ENCODE measurements at places on chromosomes 13 and 19.

- DNase-seq: no peak
These were observed 767.6 kb upstream of the SLITRK1 start for GRCh38 chr13:84649853-84650252.

DNA sequence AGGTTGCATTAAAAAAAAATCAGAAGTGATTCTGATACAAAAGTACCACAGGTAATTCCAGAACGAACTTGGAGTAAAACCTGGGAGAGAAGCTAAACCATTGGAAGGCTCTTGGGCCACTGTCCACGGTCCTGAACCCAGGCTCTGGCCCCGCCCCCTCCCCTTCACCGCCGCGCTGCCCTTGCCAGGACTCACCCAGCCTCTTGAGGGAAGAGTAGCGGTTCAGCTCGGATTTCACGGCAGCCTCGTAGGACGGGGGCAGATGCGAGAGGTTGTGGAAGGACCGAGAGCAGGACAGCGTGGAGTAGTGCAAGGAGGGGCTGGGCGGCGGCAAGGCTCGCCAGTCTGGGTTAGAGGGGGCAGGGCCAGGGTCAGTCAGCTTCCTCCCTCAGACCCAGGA lies 5.7 kb downstream of the SHISA7 start:
- DNase-seq: no peak

- DNase-seq: no peak
These were observed 25.5 kb upstream of the LATS2 start for GRCh38 chr13:21086929-21087328.

GRCh38 chr13:51000061-51000460 lies 90.5 kb downstream of the RNASEH2B start:
- no peak for DNase-seq

DNA sequence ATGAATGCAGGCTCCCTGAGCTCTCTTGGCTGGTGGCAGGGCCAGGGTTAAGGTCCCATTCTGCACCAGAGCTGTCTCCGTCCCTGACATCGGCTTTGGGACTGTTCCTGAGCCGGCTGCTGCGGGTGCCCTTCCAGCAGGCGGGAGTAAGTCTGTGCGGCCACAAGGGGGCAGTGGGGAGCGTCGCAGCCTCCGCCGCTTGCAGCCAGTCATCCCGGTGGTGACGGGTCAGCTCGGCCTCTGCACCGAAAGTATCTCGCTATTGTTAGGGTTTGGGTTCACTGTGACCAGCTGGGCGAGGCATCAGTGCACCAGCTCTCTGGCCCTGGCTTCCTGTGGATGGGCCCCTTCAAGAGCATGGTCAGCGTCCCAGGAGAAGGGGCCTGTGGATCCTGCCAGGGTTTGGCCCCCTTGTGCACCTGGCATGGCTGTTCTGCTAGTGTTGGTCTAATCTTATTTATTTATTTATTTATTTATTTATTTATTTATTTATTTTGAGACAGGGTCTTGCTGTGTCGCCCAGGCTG lies 15.1 kb downstream of the NDUFB7 start:
- peak; percentile 71 for DNase-seq

GRCh38 chr19:55382522-55383054 lies 1.5 kb downstream of the TMEM238 start:
- DNase-seq: no peak

DNA sequence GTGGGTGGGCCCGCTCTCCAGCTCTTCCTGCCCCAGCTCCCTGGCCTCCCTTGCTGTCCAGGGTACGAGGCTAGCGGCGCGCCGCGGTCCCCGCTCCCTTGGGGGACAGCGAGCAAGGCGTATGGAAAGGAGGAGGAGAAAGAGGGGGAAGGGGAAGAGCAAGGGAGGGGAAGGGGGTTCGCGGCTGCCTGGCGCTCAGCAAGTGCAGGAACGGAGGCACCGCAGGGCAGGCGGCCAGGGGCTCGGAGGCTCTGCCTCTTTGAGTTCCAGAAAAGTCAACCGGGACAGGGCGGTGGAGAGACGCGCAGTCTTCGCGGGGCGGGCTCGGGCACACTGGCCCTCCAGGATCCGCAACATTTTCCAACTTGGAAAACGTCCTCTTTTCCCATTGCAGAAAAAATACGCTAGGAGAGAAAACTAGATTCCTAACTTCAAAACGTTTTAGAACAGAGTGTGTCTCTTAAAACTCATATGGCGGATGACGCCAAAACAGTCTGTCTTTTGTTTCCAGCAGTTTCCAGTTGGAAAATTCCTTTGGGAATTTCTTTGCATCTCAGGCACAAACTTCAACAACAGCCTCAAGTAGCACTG lies 23.1 kb upstream of the TNFRSF19 start:
- no peak for DNase-seq

- DNase-seq: no peak
These were observed 109.0 kb downstream of the TNFRSF19 start for GRCh38 chr13:23679220-23679619.

DNA sequence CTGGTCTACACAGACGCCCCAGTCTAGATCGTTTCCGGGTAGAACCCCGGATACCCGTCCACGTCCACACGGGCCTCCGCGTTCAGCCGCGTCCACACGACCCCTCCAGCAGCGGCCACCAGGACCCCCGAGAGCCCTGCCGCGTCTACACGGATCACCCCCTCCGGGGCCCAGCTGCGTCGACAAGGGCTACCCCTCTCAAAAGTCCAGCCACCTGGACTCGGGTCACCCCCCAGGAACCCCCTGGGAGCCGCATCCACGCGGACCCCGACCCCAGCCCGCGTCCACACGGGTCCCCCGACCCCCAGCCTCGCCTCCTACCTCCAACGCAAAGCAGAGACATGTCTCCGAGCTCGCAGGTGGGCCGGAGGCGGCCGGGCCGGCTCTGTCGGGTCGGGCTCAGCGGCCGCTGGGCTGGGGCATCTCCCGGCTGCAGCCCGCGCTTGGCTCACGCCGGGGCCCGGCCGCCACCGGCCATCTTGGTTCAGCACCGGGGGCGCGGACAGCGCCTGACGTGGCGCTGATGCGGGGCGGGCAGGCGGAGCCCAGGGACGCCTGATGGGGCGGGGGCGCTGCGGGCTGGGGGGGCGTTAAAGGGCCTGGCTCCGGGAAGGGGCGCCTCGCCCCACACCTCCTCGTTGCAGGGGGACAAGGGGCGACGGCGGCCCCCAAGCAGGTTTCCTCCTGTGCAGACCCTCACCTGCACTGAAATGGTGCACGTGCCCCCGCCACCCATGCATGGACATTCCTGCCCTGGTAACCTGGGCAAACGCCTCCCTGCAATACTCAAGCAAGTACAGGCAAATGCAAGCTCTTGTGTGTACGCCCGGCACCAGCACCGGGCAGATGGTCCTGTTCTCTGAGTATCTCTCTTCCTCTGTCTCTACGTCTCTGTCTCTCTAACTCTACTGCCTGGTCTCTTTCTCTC lies at the start of gene UNC13A:
UNC13A (minus strand) TSS at position 498 of the 928 bp plus-strand sequence; CDS start at position 343, 155 bp downstream.
- DNase-seq: peak; percentile 52

DNA sequence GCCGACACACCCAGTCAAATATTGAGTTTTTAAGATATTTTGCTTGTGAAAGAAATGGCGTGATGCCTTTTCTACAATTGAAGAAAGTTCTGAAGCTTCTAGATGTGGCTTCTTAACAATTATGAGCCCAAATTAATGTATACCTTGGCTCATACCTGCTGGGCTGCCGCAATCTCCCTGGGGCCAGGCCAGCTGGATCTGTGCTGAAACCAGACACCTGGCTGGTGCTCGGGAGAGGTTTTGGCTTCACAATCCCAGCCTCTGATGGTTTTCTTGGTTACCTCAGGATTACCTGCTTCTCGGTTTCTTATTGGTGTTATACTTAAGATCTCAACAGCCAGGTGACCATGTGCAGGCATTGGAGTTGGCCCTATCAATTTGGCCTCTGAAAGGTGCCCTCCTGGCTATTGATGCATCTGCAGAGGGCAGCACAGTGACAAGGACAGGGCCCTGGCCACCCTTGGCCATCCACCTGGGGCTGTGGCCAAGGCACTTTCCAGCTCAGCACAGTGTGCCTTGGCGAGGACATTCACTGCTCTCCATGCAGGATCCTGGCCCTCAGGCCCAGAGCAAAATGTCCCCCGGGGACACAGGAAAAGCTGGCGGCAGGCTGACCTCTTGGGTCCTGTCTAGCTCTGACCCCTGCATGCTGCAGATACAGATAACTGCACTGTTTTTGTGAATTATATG lies 305.0 kb downstream of the ZNF536 start:
- no peak for DNase-seq

Data from memory B cell (primary cell).